ENCODE measurements at places on chromosomes 6 and 20.
A peak's percentile ranks its signal among the peaks of the same experiment; 100 is the strongest.

DNA sequence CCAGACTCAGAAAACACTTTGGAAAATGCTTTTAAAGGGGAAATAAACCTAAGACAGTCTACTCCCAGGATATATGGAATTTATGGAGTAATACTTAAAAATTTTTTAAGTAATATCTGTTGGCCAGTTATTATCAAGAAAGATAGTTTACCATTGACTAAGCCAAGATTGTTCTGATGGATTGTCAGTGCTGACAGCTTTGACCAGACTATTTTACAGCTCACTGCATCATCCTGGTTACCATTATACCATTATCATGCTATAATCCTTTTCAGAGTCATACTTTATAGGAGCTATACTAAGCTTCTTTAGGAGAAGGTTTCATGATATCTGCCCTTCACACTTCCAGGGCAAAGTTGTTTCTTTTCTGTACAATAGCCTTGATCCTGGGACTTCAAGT, 16.5 kb downstream of the GTF2H5 start:
- no peak for DNase-seq

GRCh38 chr20:3141757-3142156, 17.9 kb downstream of the FASTKD5 start:
- no peak for DNase-seq

- DNase-seq, result no peak
These were observed 33.5 kb downstream of the WDR27 start for GRCh38 chr6:169668203-169668847.

- no peak for DNase-seq
These were observed 280.4 kb downstream of the PTPRK start for GRCh38 chr6:128240024-128240428.

GRCh38 chr6:87944541-87944954, 103.1 kb upstream of the SPACA1 start:
- DNase-seq, result peak; percentile 33

DNA sequence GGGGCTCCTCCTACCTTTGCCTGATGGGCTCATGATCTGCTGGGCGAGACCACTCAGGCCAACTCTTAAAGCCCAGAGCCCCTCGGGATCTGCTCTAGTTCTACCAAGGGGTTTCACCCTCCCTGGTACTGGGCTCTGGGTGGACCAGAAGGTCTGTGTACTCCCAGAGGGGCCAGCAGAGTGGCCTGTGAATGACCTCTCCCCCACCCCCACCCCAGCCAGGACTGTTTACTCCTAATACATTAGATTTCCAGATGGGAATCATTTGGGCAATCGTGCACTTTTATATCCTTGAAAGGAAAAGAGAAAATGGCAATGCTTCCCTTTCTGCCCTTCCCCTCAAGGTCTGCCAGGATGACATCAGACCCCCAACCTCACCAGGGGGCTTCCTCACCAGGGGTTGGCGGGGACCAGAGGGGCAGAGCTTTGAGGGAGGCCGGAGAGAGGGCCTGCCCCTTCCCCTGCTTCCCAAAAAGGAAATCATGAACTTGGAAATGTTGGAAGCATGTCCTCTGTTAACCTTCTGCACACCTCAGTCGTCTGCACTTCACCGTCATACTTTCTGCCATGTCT, 37.1 kb upstream of the PMEPA1 start:
- no peak for DNase-seq

GRCh38 chr6:107154131-107154800, 39.0 kb upstream of the BEND3 start:
- DNase-seq, result no peak

DNA sequence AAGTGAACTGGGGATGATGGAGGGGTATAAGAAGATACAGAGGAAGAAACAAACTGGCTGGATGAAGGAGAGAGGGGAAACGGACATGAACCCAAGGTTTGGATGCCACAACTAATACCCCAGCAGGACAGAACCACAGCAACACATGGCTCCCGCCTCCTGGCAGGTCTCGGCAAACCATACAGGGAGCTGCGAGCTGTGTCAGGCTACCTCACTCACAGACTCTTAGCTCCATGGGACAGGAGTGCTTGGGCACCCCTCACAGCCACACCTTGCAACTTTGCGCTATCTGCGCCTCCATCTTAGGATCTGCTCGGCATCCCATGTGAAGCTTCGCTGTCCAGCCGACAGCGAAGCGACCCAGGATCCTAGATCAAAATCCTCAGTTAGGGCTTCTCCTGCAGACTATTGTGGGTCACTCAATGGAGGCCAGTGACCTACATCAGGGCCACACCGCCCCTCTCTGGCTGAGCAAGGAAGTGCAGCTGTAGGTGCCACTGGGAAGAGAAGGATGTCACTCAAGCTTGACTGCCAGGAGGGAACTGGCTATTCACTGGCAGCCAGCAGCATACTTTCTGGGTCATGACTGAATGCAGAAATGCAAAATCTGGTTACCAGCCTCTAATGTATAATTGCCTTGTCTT, 174.4 kb upstream of the RIN2 start:
- DNase-seq, result peak; percentile 91
